ENCODE measurements at places on chromosomes 11 and 22. TPM values are rescaled to one million over a fixed set of nuclear protein-coding genes. Genes with fewer than 3 reads are reported as not detected.

- DNase-seq: peak; percentile 53
Observed at GRCh38 chr11:120184371-120184945, 26.4 kb upstream of the OAF start.

DNA sequence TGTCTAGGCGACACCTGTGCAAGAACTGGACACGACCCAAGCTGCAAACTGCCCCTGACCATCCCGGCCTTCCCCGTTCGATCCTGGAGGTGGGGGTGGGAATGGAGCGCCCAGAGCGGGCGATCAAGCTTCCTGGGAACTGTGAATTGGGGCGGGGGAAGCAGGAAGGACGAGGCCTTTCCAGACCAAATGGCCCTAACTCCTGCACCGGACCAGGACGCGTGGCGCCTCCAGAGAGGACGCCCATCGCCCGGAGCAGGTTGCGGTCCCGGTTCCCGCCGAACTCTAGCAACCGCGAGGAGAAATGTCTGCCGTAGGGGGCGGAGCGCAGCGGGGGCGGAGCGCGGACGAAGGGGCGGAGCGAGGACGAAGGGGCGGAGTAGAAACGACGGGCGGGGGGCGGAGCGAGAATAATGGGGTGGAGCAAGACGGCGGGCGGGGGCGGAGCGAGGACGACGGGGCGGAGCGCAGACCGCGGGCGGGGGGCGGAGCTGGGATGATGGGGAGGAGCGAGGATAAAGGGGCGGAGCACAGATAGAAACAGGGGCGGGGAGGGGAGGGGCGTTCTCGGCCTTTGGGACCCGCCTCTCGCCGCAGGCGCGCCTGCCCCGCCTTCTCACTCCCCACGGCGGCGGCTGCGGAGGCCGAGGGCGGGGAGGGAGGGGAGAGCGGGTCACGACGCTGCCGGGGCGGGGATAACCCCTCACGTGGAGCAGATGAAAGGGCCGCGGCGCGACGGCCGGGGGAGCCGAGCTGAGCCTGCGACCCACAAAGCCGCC lies at the start of gene ZNRF3:
TSS of gene ZNRF3 (plus strand) at position 695 of the 779 bp plus-strand sequence. CDS start 195 bp downstream, outside the sequence.
- DNase-seq: peak; percentile 94

- no peak for DNase-seq
Observed at GRCh38 chr22:39300186-39300830, 19.1 kb downstream of the RPL3 start.

DNA sequence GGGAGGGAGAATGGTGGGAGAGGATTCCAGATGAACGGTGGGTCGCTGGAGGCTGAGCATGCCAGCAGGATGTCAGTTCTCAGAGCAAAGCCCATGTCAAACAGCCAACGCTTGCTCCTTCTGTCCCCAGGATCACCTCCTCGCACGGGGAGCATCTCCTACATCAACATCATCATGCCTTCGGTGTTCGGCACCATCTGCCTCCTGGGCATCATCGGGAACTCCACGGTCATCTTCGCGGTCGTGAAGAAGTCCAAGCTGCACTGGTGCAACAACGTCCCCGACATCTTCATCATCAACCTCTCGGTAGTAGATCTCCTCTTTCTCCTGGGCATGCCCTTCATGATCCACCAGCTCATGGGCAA lies 1.5 kb downstream of the MCHR1 start:
- no peak for DNase-seq

GRCh38 chr11:1534682-1535081 lies 37.4 kb downstream of the DUSP8 start:
- DNase-seq: no peak

Gene PGA5
- total RNA-seq: not detected

Gene F2
- total RNA-seq: not detected

Gene P2RY2
- total RNA-seq: 14.5 TPM

Measured in mucosa of descending colon (tissue), 3 donors.